ENCODE measurements at places on chromosomes 1 and 21.

GRCh38 chr1:37197411-37197810 lies 163.1 kb upstream of the GRIK3 start:
- DNase-seq, result no peak

GRCh38 chr1:22201023-22201422 lies 58.1 kb upstream of the WNT4 start:
- DNase-seq, result no peak

- no peak for DNase-seq
Observed at GRCh38 chr21:30676737-30677136, 34.1 kb downstream of the KRTAP20-3 start.

DNA sequence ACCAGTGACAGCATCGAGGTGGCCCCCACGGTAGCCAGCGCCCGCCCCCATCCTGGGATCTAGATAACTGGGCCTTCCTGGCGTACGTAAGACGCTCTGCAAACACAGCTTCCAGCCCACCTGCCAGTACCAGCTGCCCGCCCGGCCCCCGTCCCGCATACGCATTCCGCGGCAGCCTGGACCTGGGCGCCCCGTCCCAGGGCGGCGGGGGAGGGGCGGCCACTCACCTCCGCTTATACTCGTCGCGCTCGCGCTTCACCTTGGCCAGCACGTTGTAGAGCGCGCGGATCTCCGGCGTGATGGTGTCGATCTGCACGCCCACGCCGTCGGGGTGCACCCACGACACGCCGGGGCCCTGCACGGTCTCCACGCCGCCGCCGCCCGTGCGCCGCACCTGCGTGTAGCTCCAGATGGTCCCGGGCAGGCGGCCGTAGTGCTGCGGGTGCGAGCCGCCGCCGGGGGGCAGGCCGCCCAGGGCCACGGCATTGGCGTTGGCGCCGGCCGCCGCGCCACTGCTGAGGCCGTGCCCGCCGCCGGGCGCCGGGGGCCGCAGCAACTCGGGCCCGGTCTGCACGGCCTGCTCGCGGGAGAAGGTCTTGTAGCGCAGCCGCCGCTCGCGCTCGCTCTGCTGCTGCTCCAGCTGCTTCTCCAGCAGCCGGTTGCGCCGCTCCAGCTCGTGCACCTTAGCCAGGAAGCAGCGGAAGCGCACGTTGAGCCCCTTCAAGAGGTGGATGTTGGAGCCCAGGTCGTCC lies 859 bp downstream of the IFFO2 start:
- DNase-seq, result peak; percentile 40

DNA sequence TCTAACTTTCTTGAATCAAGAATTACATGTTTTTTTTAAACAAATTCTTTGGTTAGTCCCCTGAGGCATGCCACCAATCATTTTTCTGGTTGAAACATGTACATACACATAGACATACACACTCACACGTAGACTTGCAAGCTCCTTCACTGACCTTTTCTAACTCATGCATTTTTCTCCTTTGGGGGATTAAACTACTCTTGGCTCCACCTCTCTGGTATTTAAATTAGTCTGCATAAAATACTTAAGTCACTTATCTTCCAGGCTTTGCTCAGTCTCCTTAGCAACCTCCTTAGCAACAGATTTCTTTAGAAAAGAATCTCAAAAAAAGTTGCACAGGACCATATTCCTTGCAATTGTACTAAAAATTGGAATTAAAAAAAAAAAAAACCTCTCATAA lies 440.9 kb upstream of the LRRC7 start:
- no peak for DNase-seq

DNA sequence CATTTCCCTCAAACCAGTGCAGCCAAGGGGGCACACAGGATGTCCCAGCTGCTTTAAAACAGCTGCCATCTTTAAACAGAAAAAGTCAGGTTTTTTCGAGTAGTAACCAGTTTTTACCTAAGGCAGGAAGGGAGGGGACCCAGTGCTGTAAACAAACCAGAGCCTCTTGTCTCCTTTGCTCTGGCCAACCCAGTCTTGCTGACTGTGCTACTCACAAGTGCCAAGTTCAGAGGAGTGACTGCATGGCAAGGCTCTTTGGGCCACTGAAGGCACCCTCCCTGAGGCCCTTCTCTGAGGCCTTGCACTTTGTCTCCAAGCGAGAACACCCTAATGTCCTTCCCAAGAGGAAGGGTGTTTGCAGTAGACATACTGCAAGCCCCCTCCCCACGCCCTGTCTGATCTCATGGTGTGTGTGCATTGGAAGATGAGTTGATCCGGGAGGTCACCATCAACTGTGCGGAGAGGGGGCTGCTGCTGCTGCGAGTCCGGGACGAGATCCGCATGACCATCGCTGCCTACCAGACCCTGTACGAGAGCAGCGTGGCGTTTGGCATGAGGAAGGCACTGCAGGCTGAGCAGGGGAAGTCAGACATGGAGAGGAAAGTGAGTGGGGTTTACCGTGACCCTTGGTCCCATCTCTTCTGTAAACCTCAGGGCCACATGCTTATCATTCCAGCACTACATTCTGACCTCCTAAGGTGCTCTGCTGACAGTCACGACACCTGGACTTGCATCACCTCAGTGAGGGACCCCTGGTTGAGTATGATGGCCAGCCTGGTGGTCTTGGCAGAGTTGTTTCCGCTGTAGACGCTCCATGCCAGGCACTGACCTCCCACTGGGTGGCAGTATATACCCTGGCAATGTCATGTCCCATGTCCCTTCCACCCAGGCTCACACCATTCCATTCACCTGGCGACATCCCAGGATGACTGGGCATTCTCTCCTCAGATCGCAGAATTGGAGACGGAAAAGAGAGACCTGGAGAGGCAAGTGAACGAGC lies 4.7 kb downstream of the DNALI1 start:
- DNase-seq, result peak; percentile 36

- no peak for DNase-seq
Observed at GRCh38 chr1:160653620-160654016, 6.8 kb upstream of the SLAMF1 start.

DNA sequence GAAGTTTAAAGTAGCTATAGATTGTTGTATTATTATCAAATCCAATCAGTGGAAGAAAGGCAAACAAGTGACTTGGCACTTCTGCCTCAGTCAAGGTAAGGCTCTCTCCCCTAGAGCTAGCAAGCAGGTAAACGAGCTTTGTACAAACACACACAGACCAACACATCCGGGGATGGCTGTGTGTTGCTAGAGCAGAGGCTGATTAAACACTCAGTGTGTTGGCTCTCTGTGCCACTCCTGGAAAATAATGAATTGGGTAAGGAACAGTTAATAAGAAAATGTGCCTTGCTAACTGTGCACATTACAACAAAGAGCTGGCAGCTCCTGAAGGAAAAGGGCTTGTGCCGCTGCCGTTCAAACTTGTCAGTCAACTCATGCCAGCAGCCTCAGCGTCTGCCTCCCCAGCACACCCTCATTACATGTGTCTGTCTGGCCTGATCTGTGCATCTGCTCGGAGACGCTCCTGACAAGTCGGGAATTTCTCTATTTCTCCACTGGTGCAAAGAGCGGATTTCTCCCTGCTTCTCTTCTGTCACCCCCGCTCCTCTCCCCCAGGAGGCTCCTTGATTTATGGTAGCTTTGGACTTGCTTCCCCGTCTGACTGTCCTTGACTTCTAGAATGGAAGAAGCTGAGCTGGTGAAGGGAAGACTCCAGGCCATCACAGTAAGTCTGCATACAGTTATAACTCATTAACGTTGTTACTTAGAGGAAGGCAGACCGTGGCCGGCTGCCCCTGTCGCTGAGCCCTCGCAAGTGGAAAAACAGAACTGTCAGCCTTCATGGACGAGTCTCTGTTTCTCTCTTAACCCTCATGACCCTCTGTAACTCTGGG lies at the start of gene PALMD:
PALMD (plus strand) TSS at position 415 of the 833 bp plus-strand sequence; CDS start at position 620, 205 bp downstream.
- DNase-seq, result no peak

- no peak for DNase-seq
Observed at GRCh38 chr21:41065539-41065938, 102.4 kb upstream of the BACE2 start.

DNA sequence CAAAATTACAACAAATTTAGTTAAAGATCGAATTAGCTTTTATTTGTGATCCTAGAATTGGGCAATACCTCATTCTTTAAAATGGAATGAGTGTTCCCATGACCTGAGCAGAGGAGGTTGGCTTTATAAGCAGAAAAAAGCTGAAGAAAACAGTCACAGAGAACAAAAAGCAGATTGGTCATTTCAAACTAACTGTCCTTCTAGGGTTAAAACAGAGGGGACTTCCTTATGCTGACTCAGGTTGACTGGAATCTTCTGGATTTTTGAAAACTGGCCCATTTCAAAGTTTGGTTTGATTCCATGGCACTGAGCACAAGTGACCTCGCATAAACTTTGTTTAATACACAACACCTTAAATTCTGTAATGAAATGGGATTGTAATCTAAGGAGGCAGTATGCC lies 17.6 kb downstream of the NFASC start:
- no peak for DNase-seq

DNA sequence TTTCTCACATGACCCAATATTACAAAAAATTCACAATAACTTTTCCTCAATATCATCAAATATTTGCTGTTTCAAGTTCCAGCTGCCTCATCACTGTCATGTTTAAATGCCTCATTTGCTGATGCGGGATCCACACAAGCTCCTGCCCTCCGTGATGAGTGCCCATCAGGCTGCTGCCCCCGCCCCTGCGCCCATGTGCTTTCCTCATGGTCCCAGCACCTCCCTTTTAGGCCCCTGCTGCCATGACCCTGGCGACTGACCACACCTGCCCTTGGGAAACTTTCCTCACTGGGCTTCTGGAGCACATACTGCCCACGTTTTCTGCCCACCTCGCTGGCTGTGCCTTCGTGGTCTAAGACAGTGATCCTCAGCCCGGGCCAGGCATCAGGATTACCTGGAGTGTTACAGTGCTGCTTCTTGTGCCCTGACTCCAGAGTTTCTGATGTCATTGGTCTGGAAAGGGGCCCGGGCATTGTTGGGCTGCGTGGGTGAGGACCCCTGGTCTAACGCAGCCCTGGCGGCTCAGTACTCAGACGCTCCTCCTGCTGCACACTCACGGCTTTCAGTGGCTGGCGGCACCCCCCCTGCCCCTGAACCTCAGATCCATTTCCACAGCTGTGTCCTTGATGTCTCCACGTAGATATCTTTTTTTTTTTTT lies 20.5 kb downstream of the PLEKHM2 start:
- no peak for DNase-seq

DNA sequence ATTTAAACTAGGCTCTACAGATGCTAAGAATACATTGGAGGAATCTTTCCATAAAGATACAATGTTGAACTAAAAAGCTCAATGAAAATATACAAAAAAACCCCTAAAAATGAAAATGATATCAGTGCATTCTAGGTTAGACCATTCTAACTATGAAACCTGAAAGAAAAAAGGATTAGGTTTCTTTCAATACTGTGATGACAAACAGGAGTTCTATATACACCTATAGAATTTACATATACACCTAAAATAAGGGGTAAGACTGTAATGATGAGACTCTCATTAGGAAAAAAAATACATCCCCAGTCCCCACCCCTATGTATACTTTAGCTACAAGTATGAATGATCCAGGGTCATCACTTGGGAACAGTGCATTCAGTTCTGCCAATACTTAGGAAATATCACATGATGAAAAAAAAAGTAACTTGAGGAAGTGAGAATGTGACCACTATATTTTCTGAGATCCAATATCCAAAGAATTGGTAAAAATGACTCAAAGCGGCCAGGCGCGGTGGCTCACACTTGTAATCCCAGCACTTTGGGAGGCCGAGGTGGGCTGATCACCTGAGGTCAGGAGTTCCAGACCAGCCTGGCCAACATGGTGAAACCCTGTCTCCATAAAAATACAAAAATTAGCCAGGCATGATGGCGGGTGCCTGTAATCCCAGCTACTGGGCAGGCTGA lies 26.3 kb downstream of the SELENOF start:
- DNase-seq, result no peak

DNA sequence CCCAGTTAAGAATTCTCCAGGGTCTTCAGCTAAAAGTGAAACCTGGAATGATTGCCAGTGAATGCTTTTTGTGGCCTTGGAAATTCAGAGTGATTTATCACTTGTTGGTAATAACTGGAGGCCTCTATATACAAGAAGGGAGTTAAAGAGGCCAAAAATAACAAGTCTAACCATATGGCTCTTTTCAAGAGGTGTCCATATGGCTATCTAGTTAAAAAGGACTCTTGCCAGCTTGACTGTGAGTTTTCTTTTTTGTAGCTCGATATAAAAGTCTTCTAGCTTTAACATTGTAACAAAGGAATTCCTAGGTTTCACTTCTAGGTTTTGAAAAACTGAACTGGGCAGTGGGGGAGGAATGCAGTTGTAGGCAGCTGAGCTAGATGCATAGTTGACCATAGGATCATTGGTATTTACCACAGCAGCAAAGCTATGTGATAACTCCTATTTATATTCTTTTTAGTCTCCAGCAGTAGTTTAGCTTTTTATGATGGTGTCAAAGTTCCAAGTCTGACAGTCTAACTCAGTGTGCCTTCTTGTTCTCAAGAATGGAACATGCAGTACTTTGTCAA lies 44.4 kb downstream of the CACHD1 start:
- no peak for DNase-seq

- DNase-seq, result no peak
Observed at GRCh38 chr1:101697072-101697471, 299.7 kb downstream of the OLFM3 start.

GRCh38 chr1:20359451-20360330 lies 69.0 kb downstream of the VWA5B1 start:
- DNase-seq, result no peak

GRCh38 chr1:41296506-41296905 lies 54.4 kb upstream of the SCMH1 start:
- no peak for DNase-seq

- DNase-seq, result no peak
Observed at GRCh38 chr1:90143591-90143990, 148.7 kb downstream of the ZNF326 start.

- DNase-seq, result no peak
Observed at GRCh38 chr1:69534829-69535228, 32.9 kb upstream of the LRRC7 start.

DNA sequence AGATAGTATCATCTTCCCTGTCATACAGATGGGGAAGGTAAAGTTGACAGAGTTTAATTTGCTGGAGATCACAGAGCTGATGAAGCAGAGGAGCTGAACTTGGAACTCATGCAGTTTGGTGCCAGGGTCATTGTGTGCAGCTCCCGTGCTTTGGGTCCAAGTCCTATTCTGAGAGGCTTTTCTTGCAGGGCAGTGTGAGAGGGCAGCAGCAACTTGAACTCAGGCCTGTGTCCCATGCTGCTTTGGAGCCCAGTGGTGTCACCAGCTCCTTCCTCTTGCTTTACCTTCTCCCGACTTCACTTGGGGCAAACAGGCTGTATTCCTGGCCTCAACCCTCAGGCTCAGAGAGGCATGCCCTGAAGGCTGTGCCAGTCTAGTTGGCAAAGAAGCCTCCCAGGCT lies 24.7 kb downstream of the INAVA start:
- DNase-seq, result no peak
